ENCODE measurements at places on chromosomes 5 and 9. TPM values are rescaled to one million over a fixed set of nuclear protein-coding genes. Genes with fewer than 3 reads are reported as not detected.

The TLE1 gene
- total RNA-seq, result 95.8 TPM

The MLANA gene
- not detected for total RNA-seq

The ANKRD18B gene
- total RNA-seq, result 49.4 TPM

The PLPP1 gene
- 111 TPM for total RNA-seq

All from testis (tissue), 5 donors.